Pancreas (tissue), 10 donors: ENCODE measurements at places on chromosomes 5 and 9.

DNA sequence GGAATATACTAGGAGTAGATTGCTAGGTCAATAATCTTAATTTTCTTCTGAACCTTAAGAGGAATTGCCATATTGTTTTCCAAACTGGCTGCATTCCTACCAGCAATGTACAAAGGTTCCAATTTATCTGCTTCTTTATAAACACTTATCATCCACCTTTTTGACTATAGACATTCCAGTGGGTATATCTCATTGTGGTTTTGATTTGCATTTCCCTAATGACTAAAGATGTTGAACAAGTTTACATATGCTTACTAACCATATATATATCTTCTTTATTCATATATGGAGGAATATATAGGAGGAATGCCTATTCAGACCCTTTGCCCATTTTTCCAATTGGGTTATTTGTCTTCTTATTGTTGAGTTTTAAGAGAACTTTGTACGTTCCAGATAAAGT, 7.6 kb downstream of the DNAJC18 start:
- no peak for DNase-seq

- DNase-seq: no peak
These were observed 369.9 kb downstream of the EFNA5 start for GRCh38 chr5:107300721-107301327.

- DNase-seq: no peak
These were observed 15.4 kb downstream of the HAUS6 start for GRCh38 chr9:19087106-19088000.

GRCh38 chr5:93519740-93520139, 61.3 kb downstream of the NR2F1-AS1 start:
- no peak for DNase-seq

DNA sequence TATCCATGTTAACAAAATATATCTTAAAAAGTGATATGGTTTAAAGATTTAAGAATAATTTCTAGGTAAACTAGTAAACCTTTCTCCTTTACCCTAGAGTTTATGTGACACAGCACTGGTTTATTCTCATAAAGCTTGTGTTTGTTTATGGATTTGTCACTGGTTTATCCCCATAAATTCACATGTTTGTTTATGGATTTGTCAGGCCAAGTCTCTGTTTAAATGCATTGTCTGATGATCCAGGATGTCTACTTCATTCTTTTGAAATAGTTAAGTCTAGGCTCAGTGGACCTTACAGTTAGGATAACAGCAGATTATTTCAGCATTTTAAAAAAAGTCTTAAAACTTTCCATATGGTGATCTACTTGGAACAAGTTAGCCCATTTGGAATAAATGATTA, 334.0 kb downstream of the ARRDC3 start:
- DNase-seq: no peak
